ENCODE measurements at places on chromosomes 4 and X.

DNA sequence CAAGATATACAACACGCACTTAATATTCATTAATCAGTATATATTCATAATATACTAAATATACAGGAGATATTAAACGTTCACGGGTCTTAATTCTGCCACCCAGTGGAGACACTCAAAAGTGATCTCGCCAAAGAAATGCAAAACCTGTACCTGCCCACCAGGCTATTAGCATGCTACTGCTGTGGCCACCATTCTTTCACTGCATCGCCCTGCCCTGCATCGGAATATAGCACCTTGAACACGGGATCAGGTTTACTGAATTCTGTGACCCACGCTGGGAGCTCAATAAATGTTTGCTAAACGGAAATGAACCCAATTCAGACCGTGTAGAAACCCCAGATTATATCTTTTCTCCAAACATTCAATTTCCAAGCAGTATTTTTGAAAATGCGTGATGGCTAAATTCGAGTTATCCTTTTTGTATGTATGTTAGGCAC, 840 bp upstream of the CLCN3 start:
- DNase-seq = peak; percentile 72

GRCh38 chr4:91118597-91118996, 991.4 kb downstream of the CCSER1 start:
- no peak for DNase-seq

DNA sequence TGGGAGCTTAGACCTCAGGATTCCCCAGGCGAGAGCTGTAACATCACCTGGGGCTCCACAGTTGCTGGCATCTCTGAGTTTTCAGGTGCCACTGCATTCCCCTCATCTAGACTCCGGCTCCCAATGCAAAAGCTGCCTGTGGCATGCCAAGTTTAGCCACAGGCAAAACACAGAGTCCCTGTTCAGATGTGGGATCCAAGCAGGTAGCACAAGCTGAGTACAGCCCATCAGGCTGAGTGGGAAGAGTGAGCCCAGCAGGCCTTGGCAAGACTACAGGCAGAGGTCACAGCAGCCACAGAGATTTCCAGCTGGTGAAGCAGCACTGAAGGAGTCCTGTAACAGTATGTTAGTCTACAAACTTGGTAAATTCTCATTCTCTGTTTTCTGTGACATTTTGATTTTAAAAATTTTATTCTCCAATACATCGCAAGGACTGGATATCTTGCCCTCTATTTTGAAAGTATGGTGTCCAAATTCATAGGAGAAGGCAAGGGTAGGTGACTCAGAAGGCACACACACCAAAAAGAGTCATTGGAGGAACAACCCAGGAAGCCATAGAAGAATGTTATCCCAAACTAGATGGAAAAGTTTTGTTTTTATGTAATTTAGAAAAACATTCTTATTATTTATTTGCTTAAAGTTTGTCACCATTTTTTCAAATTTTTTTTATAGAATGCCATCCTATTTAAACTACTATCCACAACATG, 13.6 kb upstream of the CXCL2 start:
- no peak for DNase-seq

DNA sequence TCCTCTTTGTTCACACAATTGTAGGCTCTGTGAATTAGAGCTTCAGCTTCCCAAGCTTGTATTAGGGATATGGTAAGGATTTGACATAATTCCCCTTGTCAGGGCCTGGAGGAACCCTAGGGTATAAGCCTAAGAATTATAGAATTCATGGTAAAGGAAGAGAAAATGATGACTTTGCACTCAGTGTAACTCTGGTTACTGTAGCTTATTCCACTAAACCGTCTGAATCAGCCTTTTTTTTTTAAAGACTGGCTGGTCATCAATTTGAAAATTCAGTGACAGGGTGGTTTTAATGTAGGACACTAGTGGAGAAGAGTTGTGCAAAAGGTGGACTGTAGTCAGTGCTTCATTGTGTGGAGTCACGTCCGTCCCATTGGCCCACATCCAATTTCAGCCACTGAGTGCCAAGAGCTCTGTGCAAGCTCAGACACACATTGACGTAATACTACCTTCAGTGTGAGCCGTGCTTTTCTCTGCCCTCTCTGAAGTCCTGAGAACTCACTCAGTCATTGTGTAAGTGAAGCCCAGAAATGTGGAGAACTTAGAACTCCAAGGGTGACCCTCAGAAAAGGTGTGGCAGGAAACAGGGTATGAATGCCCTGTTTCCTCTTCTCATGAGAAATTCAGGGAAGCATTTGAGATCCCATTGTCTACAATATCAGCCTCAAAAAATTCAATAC, 449.8 kb downstream of the C4orf33 start:
- DNase-seq = no peak

DNA sequence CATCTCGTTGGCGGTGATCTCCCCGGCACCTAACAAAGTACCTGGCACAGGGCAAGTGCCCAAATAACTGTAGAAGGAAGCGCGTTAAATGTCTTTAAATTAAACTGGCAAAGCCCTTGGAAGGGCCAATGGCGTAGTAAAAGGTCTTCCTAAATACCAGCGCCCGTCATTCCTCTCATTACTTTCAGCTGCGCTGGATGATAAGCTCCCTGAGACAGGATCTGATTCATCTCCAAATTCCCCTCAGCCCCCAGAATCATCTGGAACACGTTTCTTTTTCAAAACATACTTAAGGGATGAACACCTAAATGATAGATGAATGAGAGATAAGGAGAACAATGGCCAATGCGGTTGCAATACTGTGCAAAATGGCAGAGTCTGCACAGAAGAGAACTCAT, 95.1 kb downstream of the AFAP1 start:
- no peak for DNase-seq

DNA sequence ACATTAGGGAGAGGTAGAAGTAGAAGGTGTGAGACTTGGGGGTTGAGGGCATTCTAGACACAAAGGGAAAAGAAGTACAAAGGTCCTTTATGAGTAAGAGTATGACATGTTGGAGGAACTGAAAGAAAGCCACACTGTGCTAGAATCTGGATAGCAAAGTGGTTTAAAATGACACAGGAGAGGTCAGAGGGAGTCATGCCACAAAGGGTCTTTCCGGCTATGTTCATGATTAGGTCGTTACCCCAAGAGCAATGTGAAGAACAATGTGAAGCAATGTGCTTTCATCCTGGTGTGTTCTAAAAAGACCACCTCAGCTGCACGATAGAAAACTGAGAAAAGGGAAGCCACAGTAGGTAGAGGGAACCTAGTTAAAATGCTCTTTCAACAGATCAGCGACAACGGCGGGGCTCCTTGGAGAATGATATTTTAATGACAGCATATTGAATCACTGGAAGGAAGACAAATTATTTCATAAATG, 29.2 kb downstream of the SMIM14 start:
- no peak for DNase-seq

GRCh38 chr4:16227462-16227868, 1.2 kb upstream of the TAPT1 start:
- no peak for DNase-seq

GRCh38 chr4:41057467-41057866, 156.9 kb downstream of the APBB2 start:
- DNase-seq = no peak

GRCh38 chr4:99310389-99310788, 10.8 kb downstream of the ADH1B start:
- DNase-seq = no peak

DNA sequence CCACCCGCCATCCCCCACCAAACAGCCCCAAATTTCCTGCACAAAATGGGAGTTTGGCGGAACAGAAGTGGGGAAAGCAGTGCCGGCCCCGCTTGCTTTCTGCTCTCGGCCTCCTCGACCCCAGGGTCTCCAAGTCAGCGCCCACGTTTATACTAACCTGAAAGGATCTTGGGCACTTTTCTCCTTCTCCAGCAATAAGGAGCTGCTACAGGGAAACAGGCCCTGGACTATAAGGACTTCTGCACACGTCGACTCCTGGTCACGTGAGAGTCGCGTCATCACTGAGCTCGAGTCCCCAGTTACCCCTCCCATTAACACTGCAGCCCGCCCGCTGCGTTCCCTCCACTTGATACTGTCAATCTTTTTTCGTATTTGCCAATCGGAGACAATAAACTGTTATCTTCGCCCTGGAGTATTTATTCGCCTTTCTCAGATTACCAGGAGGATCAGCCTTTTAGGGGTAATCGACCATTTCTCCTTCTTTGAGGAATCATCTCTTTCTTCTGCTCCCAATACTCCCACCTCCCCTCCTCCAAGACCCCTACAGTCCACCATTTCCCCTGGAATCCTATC, at the start of gene TCEAL8:
Gene TCEAL8, minus strand, starts transcription at position 235 of the 573 bp plus-strand sequence. CDS start 1,176 bp downstream, outside the sequence.
- DNase-seq = peak; percentile 91

GRCh38 chr4:186942758-186943377, 219.2 kb upstream of the FAT1 start:
- DNase-seq = no peak

DNA sequence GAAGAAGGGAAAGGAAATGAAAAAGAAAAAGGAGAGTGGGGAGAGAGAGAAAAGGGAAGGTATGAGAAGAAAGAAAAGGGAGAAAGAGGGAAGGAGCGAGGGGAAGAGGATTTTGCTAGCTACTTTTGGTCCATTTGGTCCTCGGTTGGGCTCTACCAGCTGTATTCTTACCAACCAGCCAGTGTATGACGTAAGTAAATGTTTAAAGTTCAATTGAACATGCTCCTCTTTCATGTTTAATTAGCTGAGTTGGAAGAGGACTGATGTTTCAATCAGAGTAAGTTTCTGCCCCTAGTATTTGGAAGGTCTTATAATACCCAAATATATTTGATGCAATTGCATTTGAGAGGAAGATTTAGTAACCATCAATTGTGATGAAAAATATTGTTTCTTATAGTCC, 424.0 kb upstream of the CXorf51B start:
- DNase-seq = no peak

- peak; percentile 28 for DNase-seq
Observed at GRCh38 chrX:47129899-47130358, 14.6 kb downstream of the NDUFB11 start.

DNA sequence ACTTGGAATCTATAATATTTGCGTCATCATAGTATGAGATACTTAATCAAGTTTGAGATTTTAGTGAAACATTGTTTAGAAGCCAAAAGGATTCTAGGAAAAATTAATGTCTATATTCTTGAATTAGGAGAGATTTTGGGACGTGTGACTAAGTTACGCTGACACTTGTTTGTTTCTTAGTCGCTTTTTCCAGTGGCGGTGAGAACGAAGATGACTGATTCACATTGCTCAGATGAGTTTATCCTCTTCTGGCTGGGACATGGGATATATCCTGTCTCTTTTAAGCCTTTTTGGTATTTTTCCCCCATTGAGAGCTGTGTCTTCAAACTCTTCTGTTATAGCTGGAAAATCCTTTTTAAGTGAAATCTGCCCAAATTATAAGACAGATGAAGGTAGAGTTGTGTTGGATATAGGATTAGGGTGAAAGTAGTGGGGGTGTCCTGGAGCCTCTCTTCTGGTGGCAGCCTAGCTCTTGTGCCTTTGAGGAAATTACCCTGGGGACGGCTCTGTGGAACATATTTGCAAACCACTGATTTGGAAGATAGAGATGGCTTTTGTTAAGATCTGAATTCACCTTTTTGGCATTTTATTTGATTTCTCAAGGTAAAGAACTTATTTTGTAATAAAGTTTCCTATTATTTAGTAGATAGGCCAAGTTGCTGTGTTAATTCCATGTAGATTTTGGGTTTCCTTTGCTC, 49.7 kb downstream of the HTT start:
- DNase-seq = no peak

DNA sequence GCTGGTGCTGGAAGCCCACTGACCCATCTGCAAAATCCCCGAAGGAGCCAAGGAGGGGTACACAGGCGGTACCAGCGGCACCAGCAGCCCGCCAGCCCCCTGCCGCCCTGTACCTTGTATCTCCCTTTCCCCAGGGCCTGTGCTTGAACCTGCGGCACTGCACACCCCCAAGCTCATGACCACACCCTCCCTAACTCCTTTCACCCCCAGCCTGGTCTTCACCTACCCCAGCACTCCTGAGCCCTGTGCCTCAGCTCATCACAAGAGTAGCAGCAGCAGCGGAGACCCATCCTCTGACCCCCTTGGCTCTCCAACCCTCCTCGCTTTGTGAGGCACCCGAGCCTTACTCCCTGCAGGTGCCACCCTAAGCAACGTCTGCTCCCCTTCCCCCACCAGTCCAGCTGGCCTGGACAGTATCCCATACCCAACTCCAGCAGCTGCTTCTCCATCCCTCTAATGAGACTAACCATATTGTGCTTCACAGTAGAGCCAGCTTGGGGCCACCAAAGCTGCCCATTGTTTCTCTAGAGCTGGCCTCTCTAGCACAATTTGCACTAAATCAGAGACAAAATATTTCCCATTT, 94.9 kb downstream of the LARP1B start:
- DNase-seq = no peak

DNA sequence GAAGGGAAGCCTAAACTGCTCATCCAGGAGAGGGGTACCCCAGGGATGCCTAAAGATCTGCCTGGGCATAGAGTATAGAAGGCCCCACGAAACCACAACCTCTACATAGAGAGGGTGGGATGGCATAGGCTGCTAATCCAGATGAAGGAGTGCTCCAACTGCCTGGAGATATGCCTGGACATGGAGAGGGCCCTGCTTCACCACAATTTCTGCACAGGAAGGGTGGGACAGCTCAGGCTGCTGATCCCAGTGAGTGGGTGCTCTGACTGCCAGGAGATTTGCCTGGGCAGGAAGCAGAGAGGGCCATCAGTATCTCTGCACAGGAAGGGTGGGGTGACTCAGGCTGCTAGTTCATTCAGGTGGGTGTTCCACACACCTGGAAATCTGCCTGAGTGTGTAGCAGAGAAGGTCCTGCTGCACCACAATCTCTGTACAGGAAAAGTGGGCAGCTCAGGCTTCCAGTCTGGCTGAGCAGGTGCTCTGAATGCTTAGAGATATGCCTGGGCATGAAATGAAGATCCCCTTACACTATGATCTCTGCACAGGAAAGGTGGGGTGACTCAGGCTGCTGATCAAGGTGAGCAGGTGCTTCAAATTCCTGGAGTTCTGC, 61.1 kb downstream of the ZNF518B start:
- no peak for DNase-seq

DNA sequence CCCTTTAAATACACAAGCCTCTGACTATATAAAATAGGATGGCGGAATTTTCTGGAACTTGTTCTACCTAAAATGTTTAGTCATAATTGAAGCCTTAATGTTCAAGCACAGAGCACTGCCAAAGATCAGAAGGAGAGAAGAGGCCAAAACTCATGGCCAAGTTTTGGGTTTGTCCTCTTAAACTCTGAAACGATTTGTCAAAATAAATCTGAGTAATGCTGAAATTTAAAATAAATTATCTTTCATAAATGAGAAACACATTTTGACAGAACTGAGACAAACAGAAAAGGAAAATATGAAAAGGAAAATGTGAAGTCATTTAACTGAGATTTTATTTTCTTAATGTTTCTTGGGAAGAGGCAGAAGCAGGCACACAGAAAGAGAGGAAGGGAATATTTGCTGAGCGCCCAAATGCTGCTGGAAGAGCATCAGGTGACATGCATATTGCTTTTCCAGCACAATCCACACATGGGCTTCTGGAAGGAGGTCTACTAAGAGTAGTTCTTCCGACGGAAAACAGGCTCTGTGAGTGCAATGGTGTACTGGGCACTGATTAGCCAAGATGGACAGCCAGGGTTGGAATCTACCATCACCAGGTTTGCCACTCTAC, 47.4 kb upstream of the ZNF518B start:
- no peak for DNase-seq

Measured in NCI-H82 (cell line).